ENCODE measurements at places on chromosomes 2 and 18.

DNA sequence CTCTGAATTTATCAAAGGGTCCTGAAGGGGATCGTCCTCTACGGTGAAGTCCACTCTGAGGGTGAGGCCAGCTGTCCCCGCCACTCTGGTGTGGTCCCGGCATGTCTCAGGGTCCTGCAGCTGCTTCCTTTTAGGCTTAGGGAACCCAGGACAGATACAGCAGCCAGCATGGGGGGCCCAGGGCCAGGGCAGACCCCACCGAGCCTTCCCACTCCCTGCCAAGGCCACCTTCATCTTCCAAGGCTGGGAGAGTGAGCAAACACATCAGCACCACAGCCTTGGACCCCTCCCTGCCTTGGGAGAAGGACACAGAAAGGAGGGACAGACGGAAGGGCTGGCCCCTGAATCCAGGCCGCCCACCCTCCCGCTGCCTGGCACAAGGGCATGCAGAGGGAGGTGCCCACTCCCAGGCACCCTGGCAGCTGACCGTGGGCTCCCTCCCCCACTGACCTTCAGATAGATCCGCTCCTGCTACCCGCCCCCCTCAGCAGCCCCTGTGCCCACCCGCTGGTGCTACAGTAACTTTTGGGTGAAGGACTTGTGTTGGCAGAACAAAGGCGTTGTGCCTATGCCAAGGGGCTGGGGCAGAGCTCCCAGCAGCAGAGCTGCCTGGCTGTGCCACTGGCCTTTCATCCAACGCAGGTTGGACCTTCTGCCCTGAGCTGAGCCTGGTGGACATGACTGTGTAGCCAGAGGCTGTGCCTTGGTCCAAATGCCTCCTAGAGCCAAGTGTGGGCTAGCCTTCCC lies 7.6 kb downstream of the CYP26B1 start:
- no peak for DNase-seq

GRCh38 chr2:230575642-230576324 lies 136.9 kb upstream of the CAB39 start:
- no peak for DNase-seq

DNA sequence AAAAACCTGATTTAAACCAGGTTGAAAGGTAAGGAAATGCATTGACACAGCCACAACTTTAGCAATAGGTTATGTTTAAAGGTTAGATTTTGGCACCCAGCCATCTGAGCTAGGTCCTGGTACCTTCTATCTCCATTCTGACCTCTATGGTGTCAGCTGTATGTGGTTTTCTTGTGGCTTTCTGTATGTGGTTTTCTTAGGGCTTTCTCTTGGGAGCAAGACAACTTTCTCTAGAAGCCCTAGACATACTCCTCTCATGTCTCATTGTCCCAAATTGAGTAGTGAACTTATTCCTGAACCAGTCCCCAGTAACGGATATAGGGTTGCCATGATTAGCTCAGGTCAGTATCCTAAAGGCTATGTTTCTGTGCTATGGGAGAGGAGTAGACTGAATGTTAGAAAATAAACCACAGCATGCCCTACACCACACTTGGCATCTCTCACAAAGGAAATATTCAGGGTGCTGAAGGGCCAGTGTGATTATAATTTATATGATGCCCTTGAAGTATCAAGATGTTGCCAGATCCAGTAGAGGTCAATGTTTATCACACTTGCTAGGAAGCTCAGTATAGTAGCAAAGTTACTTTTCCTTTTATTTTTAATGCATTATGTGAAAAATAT lies 176.1 kb downstream of the CAPN13 start:
- DNase-seq, result no peak

- DNase-seq, result no peak
These were observed 188.0 kb upstream of the DCC start for GRCh38 chr18:52152036-52152435.

GRCh38 chr2:81395746-81396145 lies 1091.2 kb upstream of the LRRTM1 start:
- no peak for DNase-seq

- no peak for DNase-seq
These were observed at the start of gene TNFAIP6 for GRCh38 chr2:151357359-151357758. Gene TNFAIP6 (plus strand): TSS chr2:151357592. CDS start chr2:151357667, 75 bp downstream.

Measured in NCI-H1694 treated with DMSO at 0.1 percent for 48 hours (cell line).